ENCODE measurements at places on chromosomes 2 and 18.

GRCh38 chr2:118807668-118808428 lies 39.6 kb downstream of the EN1 start:
- no peak for DNase-seq

DNA sequence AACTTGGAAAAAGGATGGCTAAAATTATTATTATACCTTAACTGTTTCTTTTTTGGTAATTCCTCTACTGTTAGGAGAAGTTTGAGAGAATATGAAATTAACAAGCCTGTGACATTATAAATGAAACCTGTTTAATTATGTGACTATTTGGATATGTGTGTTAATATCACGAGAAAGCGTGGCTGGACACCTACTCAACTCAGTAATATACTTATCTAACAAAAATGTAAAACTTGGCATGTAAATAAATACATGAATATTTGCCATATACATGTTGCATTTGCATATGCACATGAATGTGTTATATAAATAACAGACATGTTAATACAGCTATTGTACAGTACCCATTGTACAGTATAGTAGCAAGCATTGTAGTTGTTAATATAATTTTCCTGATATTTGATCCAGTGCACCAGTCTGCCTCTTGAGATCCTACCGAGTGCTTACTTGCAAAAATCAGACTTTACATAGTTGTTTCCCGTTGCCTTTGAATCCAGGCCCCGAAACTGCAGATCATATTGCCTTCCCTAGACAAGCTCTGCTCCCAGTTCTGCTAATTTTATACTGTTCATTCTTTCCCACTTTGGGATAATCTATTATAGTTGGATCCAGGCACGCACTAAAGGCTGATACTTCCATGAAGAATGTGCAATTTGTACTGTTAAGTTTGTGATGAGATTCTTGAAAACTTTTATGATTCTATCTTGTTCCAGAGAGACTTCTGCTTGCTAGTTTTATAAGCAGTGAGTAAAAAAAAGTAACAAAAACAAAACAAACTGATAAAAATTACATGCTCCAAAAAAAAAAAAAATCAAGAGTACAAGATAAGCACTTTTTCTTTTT lies 395.6 kb downstream of the ARHGAP15 start:
- DNase-seq = no peak

- DNase-seq = no peak
Observed at GRCh38 chr18:48928787-48929186, 22.0 kb downstream of the SMAD7 start.

GRCh38 chr2:99868260-99868659 lies 274.1 kb downstream of the AFF3 start:
- no peak for DNase-seq

DNA sequence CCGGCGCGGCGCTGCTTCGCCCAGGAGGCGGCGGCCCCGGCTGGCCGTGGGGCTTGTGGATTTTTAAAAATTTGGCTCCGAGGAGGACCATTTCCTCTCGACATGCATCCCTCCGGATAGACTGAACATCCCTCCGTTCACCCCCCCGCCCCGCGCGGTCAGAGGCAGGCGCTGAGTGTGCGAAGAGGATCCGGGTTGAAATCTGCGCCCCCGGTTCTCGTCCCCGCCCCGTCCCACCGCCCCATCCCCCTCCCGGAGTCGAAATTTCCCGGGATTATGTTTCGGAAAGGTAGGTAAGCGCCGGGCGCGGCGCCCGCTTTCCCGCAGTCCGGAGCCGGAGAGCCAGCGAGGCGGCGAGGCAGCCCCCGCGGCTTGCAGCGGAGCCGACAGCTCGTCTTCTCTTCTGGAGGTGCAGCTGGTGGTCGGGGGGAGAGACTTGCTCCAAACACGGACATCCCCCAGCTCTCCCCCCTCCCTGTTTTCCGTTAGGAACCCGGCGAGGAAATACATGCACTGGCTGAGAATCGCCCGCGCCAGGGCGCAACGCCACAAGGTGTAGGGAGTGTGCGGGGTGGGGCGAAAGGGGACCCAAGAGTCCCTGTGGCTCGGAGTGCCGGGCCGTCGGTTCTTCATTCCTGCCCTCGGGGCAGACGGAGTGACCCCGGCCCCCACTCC lies at the start of gene PRKCE:
Gene PRKCE (plus strand): TSS at position 261 of the 675 bp plus-strand sequence.
- DNase-seq = peak; percentile 52

GRCh38 chr2:120455390-120455789 lies 109.5 kb downstream of the INHBB start:
- DNase-seq = no peak

DNA sequence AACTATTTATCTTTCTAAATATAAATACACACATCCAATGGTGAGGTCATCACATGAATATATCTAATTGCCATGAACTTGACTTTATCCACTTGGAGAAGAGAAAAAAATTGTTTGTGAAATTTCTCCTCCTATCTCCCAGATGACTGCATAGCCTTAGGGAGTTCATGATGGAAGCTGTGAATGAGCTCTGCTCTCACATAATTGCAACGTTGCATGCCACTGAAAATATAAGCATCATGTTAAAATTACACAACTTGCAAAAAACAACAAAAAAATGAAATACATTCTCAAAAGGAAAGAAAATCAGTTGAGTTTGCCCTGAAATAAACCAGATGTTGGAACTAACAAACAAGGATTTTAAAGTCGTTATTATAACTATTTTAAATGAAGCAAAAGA lies 50.6 kb upstream of the OSR1 start:
- DNase-seq = no peak

DNA sequence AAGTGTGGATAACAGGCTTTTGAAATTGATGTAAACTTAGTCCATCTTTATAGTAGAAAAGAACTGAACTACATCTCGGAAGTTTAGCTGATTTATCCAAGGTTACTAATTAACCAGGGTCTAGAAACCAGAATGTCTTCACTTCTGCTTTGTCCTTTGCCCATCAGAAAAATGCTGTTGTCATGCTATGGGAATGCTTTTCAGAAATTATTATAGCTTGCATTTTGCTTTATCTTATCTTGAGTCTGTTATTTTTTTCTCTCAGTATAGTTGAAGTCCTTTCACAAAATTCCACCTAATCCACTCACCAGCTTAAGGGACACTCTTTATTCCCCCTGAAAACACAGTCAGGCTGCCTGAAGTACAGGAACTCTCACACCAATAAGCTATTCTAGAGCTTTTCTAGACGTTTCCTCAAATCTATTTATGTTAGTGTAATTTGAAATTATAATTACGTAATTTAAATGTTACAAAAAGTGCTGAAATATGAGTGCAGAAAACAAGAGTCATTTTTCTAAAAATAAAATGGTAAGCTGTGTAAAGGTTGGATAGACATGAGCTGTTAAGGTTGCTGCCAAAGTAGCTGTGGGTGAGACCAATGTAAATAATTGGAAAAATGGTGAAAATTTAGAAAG lies 456.3 kb downstream of the TGIF1 start:
- DNase-seq = no peak

DNA sequence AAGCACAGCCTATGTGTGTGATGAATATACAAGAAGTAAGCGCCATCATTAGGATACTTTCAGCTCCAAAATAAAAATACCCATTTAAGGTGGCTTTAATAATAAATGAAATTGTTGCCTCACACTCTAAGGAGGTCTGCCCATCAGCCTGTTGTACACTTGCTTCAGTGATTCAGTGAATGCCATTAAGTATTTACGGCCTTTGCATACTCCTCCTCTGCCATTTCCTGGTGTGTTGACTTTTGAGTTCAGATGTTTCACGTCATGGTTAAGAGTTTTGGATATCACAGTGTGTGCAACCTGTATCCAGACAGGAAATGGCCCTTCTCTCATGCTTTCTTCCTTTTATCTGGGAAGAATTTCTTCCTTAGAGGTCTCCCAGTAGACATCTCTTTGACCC lies 38.6 kb upstream of the SNORC start:
- no peak for DNase-seq

GRCh38 chr2:212811036-212811805 lies 272.6 kb upstream of the ERBB4 start:
- no peak for DNase-seq

DNA sequence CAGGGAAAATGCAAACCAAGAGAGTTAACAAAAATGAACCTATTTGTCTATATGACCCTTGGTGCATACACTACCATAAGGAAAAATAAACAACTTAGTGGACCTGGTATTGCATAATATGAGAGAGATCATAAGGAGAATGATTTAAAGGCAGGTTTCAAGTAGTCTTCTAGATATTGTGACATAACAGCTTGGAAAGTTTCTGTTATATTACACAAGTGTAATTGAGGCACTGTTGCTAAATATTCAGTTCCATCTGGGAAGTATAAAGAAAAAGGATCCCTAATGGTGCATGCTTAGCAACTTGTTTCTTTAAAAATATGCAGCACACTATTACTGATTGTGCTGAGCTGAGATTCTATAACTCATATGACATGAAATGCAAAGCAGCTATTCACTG lies 252.2 kb upstream of the SPHKAP start:
- DNase-seq = no peak

DNA sequence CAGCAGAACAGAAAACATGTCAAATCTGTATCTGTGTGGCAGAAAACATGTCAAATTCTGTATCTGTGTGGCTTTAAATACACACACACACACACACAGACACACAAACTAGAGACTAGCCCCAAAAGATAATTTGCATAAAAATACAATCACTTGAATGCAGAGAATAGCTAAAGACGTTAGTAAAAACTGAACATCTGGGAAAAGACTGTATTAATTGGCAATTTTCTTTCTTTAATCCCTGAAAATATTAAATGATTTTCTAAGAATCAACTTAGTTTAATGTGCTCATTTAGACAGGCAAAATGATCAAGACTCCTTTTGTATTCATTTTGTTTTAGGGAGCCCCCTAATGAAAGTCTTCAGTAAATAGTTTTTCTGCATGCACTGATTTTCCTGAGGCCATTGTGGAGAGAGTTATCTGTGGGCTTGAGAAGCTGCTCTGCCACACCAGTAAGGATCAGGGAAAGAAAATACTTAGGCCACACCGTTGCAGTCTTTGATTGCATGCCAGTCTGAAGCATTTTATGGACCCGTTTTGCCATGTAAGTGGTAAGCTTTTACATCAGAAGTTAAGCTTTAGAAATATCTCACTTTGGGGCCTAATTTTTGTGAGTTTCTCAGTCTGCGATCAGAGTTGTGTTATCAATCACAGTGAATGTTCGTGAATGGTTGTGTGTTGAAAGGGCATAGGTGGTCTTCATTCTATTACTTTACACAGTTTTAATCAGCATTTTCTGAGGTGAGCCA lies 2.2 kb downstream of the SPATS2L start:
- DNase-seq = no peak

DNA sequence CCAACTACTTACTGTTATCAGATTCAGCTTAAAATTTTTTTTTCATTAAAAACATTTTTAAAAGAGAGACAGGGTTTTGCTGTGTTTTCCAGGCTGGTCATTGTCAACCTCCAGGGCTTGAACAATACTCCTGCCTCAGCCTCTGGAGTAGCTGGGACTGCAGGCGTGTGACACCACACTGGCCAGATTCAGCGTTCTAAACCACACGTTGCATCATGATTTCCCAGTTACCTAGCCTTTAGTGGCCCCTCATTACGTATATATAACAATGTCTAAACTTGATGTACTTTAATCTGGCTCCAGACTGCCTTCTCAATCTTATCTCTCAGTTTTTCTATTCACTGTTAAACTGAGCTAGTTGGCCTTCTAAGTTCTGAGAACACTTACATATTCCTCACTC lies 89.6 kb downstream of the COMMD1 start:
- no peak for DNase-seq

DNA sequence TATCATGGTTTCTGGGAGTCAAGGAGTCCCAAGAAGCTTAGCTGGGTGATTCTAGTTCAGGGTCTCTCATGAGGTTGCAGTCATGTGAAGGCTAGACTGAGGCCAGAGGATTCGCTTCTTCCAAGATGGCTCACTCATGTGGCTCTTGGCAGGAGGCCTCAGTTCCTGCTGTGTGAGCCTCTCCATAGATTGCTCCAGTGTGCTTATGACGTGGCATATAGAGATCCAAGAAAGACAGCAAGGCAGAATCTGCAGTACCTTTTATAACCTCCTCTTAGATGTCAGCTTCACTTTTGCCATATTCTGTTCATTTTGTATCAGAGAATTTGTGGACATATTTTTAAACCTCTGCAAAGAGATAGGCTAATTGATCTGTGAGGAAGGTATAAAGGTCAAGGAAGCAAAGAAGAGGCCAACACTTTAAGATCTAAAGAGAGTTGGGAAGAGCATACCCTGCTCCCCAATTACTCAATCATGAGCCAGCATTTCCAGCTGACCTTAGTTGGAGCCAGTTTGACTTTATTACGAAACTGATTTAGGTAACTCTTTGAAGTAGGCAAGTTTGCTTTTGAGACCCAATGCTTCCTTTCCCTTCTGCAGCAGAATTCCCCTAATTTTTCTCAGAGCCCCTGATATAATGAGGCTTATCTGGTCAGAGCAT lies 134.7 kb downstream of the EML6 start:
- DNase-seq = no peak

GRCh38 chr2:22536133-22536532 lies 848.8 kb upstream of the KLHL29 start:
- no peak for DNase-seq

DNA sequence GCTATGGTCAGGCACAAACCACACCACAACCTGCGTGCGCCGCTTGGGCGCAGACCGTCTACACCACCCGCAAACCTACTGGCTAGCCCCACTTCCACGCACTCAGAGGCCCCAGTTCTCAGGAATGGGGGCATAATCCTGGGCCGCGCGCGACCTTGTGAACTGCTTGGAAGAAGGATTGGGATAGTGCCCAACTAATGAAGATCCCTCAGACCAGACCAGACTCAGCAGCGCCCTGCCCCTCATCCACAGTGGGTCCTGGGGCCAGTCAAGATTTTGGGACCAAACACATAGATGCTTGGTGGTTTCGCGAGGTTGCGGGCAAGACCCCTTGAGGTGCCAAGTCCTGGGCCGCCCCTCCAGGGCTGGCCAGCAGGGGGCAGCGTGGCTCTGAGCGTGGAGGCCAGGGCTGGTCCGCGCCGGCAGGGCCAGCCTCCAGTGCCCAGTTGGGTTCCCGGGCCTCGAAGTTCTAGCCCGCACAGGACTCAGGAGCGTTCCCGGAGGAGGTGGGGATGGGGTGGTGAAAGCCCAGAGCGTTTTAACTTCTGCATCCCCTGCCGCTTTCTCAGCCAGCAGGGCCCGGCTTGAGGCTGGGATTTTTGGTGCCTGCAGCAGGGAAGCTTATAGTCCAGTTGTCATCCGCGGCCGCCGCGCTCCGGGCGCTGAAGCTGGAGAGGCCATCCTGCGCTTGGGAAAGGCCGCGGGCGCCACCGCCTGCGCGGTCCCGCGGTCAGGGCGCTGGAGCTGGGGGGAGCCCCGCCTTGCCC lies 8.3 kb downstream of the OSR1 start:
- no peak for DNase-seq

- DNase-seq = no peak
Observed at GRCh38 chr2:113164215-113164929, 9.4 kb upstream of the PSD4 start.

GRCh38 chr2:8612734-8613179 lies 69.1 kb upstream of the ID2 start:
- no peak for DNase-seq

GRCh38 chr2:35790292-35790691 lies 565.3 kb upstream of the CRIM1 start:
- DNase-seq = no peak

GRCh38 chr2:47558116-47558767 lies 155.3 kb downstream of the MSH2 start:
- DNase-seq = no peak
